ENCODE measurements at places on chromosomes 4 and X.
A peak's percentile ranks its signal among the peaks of the same experiment; 100 is the strongest.

- DNase-seq, result no peak
Observed at GRCh38 chrX:5916945-5917344, 311.7 kb downstream of the NLGN4X start.

GRCh38 chr4:8393593-8394038 lies 46.9 kb downstream of the ACOX3 start:
- DNase-seq, result no peak

- DNase-seq, result peak; percentile 67
Observed at GRCh38 chrX:112841114-112841819, 636 bp upstream of the AMOT start.

- no peak for DNase-seq
Observed at GRCh38 chrX:52923781-52924241, 26.7 kb downstream of the FAM156B start.

DNA sequence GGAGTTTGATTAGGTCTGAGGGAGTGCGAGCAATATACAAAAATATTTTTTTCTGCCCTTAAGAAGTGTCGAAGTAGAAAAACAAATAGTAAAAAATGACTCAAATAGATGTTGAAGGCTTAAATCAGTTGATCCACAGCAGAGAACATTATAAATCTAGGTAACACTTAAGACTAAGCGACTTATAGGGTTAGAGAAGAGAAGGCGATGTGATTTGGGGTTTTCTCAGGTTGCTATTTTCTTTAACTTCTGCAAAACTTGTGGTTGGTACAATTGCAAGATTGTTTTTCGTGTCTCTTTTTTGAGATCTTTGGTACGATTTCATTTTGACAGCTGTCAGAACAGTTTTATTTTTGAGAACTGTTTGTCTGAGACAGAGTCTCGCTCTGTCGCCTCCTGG lies 1479.5 kb downstream of the PCDH7 start:
- no peak for DNase-seq

- no peak for DNase-seq
Observed at GRCh38 chr4:3521621-3522325, 10.4 kb downstream of the LRPAP1 start.

- DNase-seq, result no peak
Observed at GRCh38 chr4:121711263-121712000, 14.7 kb upstream of the ANXA5 start.

- DNase-seq, result no peak
Observed at GRCh38 chrX:8783097-8783713, 18.0 kb downstream of the FAM9A start.
